ENCODE measurements at places on chromosomes 12 and 14.

DNA sequence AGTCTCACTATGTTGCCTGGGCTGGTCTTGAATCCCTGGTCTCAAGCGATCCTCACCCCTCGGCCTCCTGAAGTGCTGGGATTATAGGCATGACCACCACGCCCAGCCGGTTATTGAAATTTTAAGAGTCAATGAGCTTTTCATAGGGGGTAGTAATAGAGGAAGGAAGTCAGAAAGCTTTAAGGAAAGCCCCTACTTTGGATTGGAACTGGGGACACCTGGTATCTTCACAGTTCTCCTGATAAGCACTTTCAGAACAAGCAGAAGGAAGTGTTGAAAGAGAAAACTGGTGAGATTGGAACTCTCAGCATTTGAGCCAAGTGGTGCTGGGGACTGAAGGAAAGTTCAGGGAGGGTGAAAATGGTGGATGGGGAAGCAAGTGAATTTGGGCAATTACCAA is 5.1 kb downstream of the SLC4A8 start:
- no peak for DNase-seq

- DNase-seq = no peak
Observed at GRCh38 chr12:7907009-7907408, 29.0 kb downstream of the SLC2A3 start.

DNA sequence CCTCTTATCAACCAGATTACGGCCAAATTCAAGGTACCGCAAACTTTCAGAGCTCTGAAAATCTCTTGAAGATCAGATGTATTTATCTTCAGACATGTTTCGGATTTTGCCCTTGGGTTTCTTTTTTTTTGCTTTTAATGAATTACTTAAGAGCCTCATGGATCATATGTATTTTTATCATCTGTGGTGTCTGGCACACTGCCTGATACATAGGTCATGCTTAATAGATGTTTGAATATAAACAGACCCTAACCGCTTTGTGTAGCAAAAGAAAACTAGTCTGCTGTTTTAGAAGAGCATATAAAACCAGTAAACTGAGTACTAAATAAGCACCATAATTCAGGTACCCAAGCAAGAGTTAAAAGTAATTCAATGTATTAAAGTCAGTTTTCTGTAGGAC is 20.1 kb upstream of the TBK1 start:
- no peak for DNase-seq

GRCh38 chr12:113698510-113698858 is 226.8 kb upstream of the LHX5 start:
- no peak for DNase-seq

GRCh38 chr14:92121207-92121669 is 268 bp downstream of the NDUFB1 start:
- DNase-seq = no peak

DNA sequence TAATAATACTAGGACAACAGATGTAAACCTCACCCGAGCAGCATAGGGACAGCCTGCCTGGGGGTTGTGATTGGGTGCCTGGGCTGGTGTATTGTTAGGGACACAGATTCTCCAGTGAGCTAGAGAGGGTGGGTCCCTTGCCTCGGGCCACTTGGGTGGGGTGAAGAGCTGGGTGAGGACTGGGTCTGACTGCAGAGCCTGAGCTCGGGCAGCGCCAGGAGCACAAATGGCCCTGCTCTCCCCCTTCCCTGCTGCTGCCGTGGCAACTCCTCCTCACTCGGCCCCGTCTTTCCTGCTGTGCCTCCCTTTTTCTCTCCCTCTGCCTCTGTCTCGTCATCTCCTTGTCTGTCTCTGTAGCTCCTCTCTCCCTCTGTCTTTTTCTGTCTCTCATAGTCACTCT is 115.4 kb downstream of the GLT1D1 start:
- no peak for DNase-seq

DNA sequence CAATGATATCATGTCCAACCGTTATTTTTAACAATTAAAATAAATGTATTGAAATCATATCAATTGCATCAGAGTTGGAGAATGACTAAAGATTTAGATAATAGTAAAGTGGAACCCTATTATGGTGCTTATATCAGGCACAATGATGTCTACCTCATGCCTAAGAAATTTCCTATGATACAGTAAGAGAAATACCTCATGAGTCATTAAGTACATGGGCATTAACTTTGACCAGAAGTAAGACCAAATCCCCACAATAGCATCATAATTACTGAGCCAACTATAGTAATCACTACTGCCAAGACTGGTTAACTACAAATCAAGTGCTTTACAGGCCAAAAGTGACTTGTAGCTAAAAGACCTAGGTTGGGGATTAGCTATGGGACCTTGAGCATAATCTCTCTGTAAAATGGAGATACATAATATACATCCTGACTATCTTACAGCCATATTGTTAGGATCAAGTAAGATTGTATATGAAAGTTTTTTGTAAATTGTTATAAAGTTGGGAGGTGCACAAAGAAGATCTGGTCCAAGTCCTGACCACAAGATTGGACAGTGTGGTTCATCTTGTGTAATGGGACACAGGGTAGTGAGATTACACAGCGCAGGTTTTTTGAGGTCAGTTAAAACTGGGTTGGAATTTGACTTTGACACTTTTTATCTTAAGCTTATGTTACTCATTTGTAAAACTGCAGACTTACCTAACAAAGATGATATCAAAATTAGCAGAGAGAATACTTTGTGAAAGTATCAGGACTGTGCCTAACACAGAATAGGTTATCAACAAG is 60.5 kb downstream of the ERGIC2 start:
- no peak for DNase-seq

GRCh38 chr12:95202691-95203486 is 14.4 kb downstream of the FGD6 start:
- no peak for DNase-seq

DNA sequence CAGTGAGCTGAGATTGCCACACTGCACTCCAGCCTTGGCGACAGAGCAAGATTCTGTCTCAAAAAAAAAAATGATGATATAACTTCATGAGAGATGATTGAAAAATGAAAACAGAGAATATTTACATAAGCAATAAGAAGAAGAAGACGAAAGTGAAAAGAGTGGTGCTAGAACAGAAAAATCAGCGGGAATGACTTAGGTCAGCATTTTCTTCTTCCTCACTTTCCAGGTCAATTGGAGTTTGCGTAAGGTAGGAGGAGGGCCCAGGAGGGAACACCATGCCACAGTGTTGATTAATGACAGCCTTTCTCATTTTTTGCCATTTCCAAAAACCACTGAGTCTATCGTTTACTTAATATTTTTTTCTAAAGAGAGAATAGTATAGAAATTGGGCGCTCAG is 200.0 kb downstream of the SLC15A4 start:
- no peak for DNase-seq

DNA sequence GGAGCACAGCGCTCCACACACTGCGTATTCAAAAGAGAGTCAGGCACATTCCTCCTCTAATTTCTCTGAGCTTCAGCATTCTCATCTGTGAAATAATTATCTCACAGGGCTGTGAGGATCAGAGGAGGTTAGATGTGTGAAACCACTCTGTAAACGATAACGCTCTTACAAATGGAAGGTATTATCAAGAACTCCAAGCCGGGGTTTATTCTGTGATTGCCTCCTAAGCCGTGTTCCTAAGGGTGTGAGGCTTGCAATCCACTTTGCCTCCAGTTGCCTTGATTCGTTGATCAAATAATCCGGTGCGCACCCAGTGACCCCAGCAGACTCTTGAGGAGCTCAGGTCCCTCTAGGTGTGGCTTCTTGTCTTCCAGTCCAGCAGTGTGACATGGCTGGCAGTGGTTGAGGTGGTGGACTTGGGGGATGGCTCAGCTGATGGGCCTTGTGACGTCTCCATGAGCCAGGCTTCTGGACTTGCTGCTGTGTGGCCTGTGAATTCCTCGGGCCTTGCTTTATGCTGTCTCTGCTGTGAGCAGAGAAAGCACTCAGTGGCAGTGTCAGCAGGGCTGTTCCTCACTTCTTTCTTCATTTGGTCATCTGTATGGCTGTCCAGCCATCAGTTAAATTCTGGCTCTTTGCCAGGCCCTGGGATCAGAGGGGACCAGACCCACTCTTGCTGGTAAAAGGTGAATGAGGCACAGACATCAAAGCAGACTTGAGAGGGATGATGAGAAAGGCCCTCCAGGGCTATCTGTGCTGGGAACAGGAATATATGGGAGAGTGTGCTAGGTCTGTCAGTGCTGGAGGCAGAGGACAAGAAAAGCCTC is 71.0 kb downstream of the SLC25A47 start:
- no peak for DNase-seq

DNA sequence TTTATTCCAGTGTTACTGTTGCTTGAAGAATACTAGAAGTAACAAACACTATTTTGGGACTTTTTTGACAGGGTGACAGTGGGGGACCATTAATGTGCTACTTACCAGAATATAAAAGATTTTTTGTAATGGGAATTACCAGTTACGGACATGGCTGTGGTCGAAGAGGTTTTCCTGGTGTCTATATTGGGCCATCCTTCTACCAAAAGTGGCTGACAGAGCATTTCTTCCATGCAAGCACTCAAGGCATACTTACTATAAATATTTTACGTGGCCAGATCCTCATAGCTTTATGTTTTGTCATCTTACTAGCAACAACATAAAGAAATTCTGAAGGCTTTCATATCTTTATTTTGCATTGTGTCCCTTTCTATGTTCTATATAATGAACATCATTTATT is 44.5 kb downstream of the TMPRSS12 start:
- DNase-seq = no peak

GRCh38 chr14:63833728-63834127 is 19.1 kb upstream of the SYNE2 start:
- no peak for DNase-seq

- no peak for DNase-seq
Observed at GRCh38 chr12:1281683-1282366, 290.8 kb downstream of the ERC1 start.

GRCh38 chr12:65596514-65597091 is 227.7 kb upstream of the HMGA2 start:
- DNase-seq = no peak

GRCh38 chr14:68396461-68396860 is 396.4 kb downstream of the ZFP36L1 start:
- no peak for DNase-seq

DNA sequence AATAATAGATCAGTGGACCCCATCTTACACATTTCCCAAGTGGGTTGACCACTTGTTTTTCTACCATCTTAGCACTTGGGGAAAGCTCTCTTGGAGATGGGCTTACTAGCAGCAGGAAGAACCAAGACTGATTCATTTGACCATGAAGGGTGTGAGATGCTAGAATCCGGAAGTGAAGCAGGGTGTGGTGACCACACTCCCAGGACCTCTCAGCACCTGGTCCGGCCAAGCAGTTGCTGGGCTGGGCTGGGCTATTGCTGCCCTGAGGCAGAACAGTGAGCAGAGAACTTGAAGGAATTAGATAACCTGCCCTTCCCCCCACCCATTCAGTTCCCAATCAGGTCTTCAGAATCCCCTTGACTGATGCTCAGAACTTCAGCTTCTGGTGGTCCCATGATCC is 24.4 kb downstream of the ADCY6 start:
- DNase-seq = no peak

GRCh38 chr14:68674538-68675232 is 118.2 kb downstream of the ZFP36L1 start:
- DNase-seq = no peak

- no peak for DNase-seq
Observed at GRCh38 chr12:54049108-54049507, 4.5 kb upstream of the HOXC4 start.

- no peak for DNase-seq
Observed at GRCh38 chr14:94540031-94540794, 21.0 kb upstream of the SERPINA4 start.

- no peak for DNase-seq
Observed at GRCh38 chr12:53944907-53945847, 6.5 kb downstream of the HOXC13 start.

GRCh38 chr12:65923228-65923627 is 98.9 kb downstream of the HMGA2 start:
- DNase-seq = no peak

DNA sequence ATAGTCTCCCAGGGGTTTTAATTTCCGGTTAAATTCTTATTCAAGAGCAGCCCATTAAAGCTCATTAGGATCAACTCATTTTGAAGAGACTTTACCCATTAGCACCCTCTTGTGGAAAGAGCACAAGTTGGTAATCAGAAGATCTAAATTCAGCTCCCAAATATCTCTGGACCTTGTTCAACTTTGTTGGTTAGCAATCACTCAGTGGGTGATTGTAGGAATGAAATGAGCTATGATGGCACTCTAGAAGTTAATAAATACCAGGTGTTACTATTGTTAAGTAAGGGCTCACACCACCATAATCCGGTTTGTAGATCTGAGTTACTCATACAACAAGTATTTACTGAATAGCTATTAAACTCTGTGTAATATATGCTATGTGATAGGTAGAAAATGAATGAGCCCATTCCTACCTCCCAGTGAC is 42.9 kb downstream of the TRIP11 start:
- no peak for DNase-seq

GRCh38 chr12:131872154-131873051 is 22.0 kb upstream of the ULK1 start:
- DNase-seq = no peak

DNA sequence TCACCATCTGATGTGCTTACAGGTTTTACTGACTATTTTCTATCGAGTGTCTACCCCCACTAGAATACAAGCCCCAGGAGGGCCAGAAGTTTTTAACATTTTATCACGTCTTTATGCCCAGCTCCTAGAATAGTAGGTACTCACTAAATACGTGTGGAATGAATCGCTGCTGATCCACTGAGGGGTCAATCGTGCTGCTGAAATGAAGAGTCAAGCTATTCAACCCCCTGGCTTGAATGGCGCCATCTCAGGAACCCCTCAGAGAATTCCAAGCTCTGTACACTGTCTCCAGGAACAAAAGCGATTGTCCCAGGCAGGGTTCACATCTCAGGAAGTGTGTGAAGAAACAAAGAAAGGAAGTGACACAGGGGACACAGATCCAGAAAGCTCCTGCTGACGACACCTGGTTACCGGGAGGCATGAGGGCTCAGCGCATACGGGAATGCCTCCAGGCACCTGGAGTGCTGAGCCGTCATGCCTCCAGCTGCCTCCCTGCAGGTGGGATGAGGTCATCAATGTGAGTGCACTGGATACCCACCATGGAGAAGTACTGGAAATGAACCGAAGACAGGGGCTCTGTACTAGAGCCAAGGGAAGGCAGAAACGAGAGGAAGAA is 45.6 kb downstream of the PITPNM2 start:
- no peak for DNase-seq

DNA sequence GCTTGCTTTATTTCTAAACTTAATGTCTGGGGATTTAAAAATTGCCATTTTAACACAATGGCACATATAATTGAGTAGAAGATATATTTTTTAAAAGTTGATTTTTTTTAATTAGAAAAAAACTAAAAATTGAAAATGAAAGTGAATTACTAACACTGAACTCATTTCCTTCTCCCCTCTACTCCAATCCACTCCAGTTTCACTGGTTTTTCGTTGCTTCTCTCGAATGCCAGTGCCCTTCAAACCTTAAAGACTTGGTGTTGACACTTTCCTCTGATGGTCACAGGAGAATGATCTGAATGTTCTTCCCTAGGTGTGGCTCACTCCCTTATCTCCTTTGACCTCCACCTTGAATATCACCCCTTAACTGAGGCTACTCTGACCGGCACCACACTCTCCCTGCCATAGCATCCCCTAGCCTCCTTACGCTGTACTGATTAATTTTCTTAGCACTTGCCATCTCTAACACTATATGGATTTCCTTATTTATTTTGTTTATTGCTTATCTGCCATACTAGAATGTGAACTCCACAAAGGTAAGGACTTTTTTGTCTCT is 107.1 kb downstream of the LIN7A start:
- DNase-seq = no peak

GRCh38 chr12:94596596-94596995 is 53.8 kb downstream of the TMCC3 start:
- DNase-seq = no peak

GRCh38 chr14:57865066-57865402 is 858 bp downstream of the SLC35F4 start:
- DNase-seq = no peak

GRCh38 chr14:100007254-100007653 is 58.0 kb upstream of the EVL start:
- DNase-seq = no peak
